CD4-positive, alpha-beta T cell treated with Interferon alpha-2 for 1 hour (primary cell): ENCODE measurements at places on chromosomes 5 and 9.

GRCh38 chr9:129422032-129422842, 198.7 kb downstream of the C9orf50 start:
- no peak for DNase-seq

GRCh38 chr5:52073993-52074689, 690.9 kb downstream of the ISL1 start:
- DNase-seq, result no peak

- DNase-seq, result no peak
Measured at GRCh38 chr9:94976077-94976476, 249.6 kb downstream of the AOPEP start.

DNA sequence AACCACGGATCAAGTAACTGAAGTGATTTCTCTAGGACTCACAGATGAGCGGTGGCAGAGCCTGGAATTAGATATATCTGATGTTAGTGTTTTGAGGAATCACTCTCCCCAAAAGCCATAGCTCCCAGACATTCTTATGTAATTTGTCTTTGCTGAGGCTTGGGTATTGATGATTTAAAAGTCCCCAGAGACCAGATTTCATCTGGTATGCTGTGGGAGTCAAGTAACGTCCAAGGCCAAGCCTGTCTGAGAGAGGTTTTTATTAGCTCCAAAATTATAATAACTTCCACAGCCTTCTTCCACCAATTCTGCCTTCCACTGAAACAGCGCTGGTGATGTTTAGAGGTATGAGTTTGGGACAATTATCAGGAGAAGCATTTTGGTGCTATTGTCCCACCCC, 21.3 kb upstream of the KCNIP1 start:
- no peak for DNase-seq

DNA sequence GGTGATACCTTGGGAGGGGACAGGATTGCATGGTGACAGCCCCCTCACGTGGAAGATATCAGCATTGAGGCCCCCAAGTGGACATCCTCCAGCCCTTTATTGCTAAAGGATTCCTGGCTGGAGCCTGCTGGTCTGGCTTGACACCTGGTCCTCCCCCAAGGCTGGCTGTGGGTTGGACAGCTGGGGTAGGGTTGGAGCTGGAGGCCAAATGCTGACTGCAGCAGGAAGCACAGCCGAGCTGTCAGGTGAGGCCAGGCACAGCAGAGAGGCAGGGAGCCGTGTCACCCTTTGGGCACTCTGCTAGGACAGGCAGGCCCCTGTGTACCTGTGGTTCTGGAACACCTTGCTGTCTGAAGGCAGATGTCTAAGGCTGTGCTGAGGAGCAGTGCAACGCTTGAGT, 2.2 kb downstream of the CACFD1 start:
- no peak for DNase-seq

DNA sequence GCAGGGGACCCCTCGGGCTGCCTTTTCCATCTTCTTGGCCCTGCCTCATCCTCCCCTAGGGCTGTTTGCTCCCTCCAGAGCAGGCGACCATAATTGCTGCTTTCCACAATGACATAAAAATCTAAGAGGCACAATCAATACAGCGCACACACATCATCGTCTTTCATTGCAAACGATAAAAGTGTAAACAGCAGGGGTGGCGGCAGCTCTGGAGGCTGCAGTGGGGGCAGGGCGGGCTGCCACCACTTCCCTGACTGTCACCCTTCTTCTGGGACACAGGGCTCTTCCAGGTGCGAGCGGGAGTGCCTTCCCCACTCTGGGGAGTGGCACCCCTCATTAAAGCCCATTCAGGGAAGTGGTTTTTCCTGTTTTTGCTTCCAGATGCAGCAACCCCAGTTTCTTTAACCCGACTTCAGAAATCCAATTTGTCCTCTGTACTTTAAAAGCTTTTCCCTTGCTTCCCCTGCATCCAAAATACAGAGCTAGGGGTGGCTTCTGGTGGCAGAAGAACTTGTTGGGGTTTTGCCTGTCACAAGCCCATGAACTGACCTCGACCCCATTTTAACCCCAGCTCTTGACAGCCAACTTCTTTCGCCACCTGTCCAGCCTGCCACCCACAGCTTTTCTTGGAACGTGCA, 45.7 kb downstream of the TSPAN17 start:
- no peak for DNase-seq

DNA sequence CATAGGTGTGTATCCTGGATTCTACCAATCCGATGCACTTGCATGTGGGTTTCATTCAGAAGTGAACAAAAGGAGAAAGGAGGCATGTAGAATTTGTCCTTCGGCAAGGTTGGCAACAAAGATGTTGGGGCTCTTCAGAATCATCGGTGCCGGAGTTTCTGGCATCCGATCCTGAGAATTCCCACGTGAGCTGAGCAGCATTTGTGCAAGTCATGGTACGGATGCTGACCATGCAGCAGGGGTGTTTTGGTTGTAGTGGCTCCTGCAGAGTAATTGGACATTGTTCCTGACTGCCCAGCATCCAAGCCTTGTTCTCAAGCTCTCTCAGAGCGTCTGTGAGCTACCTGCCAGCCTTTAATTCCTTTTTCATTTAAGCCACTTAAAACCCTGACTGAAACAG, 19.0 kb upstream of the POC5 start:
- DNase-seq, result no peak

DNA sequence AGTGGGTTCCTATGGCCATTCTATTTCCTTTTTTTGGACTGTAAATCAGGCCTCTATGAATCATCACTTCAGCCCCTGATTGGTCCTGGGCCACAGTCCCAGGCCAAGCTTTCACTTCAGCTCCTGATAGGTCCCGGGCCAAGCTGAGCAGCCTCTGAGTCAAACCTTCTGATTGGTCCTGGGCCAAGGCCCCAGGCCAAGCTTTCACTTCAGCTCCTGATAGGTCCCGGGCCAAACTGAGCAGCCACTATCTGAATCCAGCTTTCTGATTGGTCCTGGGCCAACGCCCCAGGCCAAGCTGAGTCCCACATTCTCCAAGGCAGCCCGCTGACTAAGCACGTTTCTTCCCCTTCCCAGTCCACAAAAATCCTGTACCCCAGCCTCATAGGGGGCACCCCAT, 1972.9 kb upstream of the ACO1 start:
- no peak for DNase-seq

DNA sequence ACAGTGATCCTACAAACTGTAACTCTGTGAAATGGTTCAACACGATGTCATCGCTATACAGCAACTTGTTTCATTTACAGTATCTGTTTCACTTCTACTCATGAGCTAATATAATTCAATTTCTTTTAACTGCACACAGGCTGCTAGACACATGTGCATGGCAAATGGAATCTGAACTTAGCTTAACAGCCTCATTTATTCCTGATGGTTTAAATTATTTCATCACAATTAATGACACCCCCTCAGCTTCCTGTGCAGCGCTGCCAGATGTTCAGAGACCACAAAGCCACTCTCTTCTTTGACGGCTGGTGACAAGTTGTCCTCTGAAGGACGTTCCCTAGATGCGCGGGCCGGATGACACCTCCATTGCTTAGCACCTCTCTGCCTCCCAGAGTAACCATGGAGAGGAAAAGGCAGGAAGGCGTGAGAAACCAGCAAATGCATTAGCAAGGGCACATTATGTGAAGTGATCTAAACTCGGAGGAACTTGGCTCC, 191.1 kb downstream of the BNC2 start:
- no peak for DNase-seq

- no peak for DNase-seq
Measured at GRCh38 chr5:65938256-65938655, 11.9 kb downstream of the ERBIN start.

DNA sequence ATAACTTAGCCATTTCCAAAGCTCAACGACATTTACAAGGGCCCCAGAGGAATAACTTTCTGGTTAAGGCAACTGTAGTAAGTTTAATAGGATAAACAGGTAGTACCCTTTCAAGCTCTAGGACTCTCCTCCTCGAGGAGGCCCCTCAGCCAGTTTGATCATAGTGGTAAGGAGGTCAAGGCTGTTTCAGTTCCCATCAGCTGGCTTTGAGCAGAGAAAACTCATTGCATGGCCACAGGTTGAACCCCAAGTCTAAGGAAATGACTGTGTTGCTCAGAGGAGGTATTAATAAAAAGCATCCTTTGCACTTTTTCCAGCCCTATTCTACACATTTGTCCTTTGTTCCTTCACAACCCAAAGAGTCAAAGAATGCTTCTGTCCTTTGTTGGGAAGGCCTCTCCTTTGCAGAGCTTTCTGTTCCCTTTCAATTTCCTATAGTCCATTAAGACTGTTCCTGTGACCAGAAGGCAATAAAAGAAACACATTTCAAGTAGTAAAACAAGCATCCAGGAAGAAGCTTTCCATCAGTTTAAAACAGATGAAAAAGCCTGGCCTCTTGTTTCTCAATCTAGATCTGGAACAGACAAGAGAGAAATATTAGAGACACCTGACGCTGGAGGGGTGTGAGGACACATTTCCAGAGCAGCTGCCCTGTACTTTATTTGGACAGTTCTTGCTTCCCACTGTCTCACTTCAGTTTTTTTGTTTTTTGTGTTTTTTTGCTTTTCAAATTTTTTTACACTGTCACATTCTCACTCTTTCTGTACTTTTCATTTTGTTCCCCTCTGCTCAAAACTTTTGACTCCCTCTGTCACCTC, 54.1 kb downstream of the PRRC1 start:
- no peak for DNase-seq

GRCh38 chr5:45750574-45750973, 54.4 kb upstream of the HCN1 start:
- DNase-seq, result no peak

DNA sequence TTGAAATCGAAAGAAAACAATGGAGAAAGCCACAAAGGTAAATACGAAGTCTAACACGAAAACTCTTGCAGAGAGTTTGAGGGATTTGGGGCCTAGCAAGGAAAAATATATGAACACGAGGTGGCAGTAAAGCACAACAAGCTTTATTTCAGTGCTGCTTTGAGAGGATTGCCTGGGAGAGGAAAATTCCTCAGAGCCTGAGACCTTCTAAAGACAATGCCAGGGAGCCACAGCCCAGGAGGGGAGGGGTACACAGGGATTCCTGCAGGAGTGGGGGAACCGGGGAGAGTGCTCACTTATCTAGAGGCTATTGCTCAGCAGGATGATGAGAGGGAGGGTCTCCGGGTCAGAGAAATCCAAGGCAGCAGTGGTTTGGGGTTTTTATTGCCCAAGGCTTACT, 134.9 kb upstream of the ADCY2 start:
- peak; percentile 13 for DNase-seq

- no peak for DNase-seq
Measured at GRCh38 chr5:74225587-74225986, 414.9 kb downstream of the ENC1 start.

- no peak for DNase-seq
Measured at GRCh38 chr5:116437351-116437705, 137.3 kb downstream of the SEMA6A start.

- DNase-seq, result no peak
Measured at GRCh38 chr9:4333231-4333740, 33.4 kb upstream of the GLIS3 start.

- DNase-seq, result no peak
Measured at GRCh38 chr9:69325409-69326212, 596 bp downstream of the ENTREP1 start.

GRCh38 chr5:138700581-138701362, 52.5 kb upstream of the CTNNA1 start:
- DNase-seq, result no peak

- DNase-seq, result no peak
Measured at GRCh38 chr5:119397518-119398380, 41.9 kb downstream of the TNFAIP8 start.

- DNase-seq, result no peak
Measured at GRCh38 chr9:6644346-6645104, 1.0 kb downstream of the GLDC start.

DNA sequence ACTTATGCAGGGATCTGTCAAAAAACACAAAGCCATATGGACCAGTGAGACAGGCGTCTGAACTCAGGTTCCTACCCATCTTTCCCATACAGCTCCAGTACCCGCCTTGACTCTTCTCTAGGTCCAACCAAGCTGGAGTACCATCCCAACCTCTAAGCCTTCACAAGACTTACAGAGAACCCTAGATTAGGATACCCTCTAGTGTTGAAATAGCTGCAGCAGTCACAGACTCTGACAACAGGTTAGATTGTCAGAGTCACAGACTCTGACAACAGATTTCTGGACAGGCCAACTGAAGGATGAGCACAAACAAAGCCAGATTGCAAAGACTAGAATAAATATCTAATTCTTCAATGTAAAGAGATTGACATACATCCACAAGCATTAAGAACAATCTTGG, 266.1 kb downstream of the GRIA1 start:
- no peak for DNase-seq

GRCh38 chr5:23451156-23451555, 56.3 kb upstream of the PRDM9 start:
- DNase-seq, result no peak

DNA sequence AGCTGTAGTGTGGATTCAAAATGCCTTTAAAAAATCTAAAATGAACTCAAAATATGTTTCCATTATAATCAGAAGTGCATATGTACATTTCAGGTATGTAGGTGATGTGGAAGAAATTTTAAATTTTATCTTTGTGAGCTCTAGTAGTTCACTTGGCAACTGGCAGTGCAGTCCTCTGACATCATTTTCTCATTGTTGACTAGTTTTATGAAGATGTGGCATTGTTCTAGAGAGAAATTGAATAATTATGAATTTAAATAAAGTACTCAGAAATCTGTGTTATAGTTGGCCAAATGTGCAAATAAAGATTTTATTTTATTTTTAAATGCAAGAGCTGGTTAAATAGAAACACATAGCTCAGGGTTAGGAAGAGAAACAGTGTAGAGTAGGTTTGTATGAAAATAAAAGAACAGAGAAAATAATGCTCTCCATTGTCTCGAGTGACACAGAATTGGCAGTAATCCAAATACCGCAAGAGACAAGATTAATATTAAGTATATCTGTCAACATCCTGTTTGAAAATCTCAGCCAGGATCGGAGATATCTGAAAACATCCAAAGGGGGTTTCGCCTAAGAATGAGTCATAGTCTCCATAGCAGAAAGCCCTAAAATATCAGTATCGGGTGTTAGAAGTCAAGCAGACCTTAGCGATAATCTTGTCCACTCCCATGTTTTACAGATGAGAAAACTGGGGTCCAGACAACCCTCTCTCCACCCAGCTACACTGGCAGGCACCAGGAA, 189.4 kb downstream of the CCDC192 start:
- no peak for DNase-seq

DNA sequence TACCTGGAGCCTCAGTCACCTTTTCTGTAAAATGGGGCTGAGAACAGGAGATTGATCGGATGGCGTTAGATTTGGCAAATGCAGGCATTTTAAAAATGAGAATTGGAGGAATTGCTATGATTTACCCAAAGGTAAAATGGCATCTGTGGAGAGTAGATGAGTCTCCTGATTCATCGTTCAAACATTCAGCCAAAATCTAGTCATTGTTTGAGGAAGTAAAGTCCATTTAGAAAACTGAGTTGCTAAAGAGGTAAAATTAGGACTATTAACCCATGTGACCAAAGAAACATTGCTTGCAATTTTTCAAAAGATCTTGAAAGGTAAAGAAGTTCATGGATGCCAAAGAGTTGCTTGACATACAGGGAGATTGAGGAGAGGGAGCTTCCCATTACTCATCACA, 69.7 kb downstream of the ZNF462 start:
- DNase-seq, result no peak

- DNase-seq, result no peak
Measured at GRCh38 chr5:151178777-151179488, 21.4 kb upstream of the ANXA6 start.

- DNase-seq, result no peak
Measured at GRCh38 chr9:126450668-126451205, 124.1 kb downstream of the MVB12B start.
